Fibroblast of skin of back (primary cell): ENCODE measurements at places on chromosomes 6 and 20.

GRCh38 chr6:74658391-74658790, 547.5 kb downstream of the COL12A1 start:
- DNase-seq: no peak

DNA sequence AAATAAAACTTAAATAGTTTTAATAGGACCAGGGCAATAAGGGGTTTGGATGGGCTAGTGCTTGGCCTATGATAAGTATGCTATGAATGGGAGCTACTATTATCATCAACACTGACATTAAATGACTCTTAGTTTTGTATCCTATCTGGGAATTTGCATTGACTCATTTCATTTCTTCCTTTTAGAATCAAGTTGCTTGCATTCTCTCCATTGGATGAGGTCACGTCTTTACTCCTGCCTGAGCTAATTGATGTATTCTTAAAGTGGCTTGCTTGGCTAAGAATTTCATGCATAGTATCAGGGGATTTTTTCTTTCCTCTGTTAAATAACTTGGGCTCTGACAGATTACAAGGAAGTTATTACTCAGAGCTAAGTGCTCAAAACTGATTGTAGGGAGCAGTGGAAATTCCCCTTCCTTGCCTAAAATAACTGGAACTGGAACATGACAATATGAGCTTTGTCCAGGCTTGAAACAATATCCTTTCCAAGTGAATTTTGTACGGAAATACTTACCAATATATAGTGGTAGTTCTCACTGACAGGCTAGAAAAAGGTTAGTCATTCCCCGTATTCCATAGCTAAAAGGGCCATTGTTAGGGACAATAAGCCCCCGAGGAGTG, 169.9 kb downstream of the BCAS1 start:
- DNase-seq: peak; percentile 93

DNA sequence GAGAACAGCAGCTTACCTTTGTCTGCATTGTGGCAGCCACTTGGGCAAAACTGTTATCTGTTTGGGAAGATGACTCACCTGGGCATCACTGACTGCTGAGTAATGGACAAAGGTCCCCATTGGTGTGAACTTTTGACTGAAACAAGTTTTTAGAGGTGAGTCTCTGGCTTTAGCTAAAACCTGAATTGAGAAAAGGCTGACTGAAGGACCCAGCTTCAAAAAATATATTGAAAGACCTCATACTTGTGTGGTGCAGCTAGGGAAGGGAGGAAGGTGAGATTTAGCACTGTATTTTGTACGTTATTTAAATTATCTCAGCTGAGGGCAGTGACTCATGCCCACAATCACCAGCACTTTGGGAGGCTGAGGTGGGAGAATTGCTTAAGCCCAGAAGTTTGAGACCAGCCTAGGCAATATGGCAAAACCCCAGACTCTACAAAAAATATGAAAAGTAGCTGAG, 4.5 kb upstream of the CITED2 start:
- DNase-seq: peak; percentile 27

- no peak for DNase-seq
Measured at GRCh38 chr20:58088105-58088504, 140.3 kb downstream of the ANKRD60 start.

- no peak for DNase-seq
Measured at GRCh38 chr6:166296035-166296883, 11.9 kb downstream of the PRR18 start.

- DNase-seq: peak; percentile 52
Measured at GRCh38 chr6:25297039-25297441, 17.9 kb downstream of the CARMIL1 start.
